Endothelial cell of umbilical vein (primary cell): ENCODE measurements at places on chromosomes 13 and 19.

DNA sequence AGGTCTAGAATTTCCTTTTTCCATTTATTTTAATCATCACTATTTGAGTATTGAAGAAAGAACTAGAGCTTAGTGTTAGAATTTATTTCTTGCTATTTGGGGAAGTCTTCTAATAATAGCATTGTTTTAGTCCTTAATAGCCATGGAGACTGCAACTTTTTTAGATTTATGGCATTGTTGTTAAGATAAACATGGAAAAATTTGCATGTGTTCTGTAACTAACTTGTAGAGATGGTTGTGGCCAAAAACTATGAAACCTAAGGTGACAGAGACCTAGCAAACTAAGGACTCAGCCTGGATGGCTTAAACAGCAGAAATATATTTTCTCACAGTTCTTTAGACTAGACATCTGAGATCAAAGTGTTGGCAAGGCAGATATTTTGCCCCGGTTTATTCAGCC, 246.4 kb downstream of the SPRY2 start:
- DNase-seq = no peak

DNA sequence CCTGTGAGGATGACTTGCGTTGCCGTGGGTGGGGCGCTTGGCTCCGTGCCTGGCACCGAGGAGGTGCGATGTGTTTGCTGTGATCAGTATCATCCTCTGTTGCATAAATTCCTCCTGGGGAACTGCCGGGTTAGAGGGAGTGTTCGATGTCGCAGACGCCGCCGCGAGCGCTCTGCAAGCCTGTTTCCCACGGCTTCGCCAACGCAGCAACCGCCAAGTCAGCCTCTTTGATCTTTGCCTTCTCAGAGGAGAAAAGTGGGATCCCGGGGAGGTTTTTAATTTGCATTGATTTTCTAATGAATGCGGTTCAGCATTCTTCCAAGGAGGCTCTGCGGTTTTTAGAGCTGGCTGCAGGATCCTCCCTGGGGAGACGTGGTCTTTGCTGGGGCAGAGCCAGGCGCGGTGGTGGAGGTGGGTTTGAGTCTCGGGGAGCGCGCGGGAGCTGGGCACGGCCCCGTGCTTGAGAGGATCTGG, 7.6 kb downstream of the GPR32 start:
- no peak for DNase-seq

- peak; percentile 82 for DNase-seq
Observed at GRCh38 chr19:34997071-34997617, 3.0 kb upstream of the GRAMD1A start.

- DNase-seq = no peak
Observed at GRCh38 chr13:93222976-93223375, 3.6 kb upstream of the GPC6 start.
